ENCODE measurements at places on chromosomes 1 and 21. TPM values are rescaled to one million over a fixed set of nuclear protein-coding genes. Genes with fewer than 3 reads are reported as not detected.

The EPHA8 gene
- not detected for total RNA-seq

The LRRC3 gene
- total RNA-seq = 3.3 TPM

The KCNAB2 gene
- total RNA-seq = 27.6 TPM

DNA sequence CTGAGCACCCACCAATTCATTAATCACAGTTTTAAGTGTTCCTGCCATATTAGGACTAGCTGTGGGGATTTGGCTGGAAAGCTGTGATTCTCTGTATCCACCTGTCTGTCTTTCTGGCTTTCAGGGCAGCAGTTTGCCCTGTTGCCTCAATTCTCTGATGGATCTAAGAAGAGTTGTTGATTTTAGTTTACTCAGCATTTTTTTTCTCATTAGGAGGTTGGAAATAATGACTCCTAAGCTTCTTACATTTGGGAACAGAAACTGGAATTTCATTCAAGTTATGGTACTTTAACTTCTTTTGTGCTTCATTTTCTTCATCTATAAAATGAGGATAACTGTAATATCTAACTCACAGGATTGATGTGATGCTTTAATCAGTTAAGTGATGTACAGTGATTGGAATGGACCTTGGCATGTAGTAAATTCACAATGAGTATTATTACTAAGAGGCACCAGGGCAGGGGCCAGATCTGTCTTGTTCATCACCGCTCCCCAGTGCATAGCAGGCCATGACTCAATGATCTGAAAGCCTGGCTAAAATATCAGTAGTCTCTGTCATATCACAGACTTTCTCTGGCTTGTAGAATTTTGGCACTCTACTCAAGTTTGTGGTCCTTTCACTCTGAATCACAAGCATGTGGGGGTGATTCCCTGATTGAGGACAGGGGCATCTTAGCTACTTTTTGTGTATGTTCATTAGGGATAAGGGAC lies 51.4 kb upstream of the GREM2 start:
- DNase-seq = no peak

GRCh38 chr1:245765230-245766000 lies 610.6 kb downstream of the KIF26B start:
- DNase-seq = no peak

DNA sequence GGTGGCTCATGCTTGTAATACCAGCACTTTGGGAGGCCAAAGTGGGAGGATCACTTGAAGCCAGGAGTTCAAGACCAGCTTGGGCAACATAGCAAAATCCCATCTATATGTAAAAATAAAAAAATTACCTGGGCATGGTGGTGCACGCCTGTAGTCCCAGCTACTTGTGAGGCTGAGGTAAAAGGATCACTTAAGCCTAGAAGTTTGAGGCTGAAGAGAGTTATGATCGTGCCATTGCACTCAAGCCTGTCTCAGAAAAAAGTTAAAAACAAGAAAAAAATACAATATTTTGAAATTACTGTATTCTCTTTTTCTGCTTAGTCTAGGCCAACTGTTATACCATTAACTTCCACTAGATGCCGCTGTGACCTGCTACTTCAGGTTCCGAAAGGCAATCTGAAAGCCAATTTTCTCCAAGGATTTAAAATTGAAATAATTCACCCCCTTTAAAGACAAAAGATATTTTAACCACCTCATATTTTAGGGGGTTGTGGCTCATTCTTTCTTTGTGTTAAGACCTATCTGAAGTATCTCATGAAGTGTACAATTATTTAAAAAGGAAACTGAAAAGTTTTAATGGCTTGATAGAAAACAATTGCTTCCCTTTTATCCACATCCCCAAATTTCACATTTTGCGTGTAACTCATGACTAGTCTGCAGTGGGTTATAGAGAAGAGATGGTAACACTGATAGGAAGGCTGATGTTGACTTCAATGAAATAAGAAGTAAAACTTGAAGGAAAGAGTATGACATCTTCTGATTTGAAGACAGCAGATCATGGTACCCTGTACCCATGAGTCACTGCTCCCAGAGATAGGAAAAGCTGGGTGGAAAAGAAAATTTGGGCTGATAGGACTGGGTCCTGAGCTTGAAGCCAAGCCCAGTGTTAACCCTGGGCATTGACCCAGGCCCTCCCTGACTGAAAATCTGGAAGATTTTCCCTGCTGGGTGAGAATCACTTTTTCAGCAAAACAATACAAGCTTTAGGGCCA lies 24.4 kb upstream of the CLDN14 start:
- peak; percentile 18 for DNase-seq

DNA sequence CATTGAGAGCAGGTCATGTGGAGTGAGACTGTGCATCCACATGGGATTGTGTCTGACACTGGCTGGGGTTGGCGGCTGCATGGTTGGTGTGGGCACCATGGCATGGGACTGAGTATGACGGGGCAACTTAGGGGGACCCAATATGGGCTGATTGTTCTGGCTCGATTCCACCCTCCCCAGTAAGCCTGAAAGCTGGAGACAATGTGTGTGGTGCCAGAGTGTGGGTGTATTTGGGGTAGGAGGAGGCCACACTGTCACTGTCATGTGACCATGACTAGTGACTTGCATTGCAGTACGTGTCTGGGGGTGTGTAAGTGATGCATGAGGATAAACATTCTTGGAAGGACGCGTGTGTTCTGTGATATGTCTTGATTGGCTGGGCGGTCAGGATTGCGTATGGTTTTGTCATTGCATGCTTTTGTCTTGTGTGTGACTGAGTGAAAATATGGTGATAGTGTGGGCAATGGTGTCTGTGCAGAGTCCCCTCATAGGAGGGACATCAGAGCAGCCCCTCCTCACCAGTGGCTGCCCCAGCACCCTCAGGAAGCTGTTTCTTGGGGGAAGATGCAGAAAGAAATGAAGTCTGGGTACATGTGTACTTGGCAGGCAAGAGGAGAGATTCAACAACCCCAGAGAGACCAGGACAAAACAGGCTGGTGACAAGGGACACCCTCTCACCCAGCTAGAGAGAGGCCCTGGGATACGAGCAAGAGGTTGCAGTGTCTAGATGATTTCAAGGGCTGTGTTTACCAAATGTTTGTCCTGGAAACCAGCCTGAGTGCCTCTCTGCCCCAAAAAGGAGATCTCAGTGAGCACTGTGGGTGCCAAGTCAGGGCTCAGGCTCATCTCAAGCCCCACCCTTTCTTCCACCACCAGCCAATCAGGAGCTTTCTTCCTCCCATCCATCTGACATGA lies 36.3 kb downstream of the SDC3 start:
- DNase-seq = no peak

Data from Panc1 (cell line).